ENCODE measurements at places on chromosomes 6 and 20.

DNA sequence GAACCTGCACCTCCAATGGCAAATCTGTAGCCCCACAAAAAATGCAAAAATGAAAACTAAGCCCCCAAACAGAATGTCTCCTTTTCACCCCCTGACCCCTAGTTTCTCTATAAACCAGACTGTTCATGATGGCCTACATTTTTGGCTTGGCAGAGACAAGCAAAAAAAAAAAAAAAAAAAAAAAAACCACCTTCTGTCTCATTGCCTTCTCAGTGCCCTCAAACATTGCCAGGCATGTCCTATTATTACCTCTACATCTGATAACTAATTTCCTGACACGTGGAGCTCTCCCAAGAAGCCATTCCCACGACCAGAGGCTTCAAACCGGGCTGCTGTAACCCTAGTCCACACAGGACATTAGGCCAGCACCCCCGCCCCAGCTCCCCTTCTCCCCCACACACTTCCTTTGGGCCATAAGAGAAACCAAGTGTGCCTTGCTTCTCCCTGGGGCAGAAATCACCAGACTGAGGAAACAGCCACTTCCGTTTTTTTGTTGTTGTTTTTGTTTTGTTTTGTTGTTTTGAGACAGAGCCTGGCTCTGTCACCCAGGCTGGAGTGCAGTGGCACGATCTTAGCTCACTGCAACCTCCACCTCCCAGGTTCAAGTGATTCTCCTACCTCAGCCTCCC is 65.4 kb downstream of the GPR6 start:
- DNase-seq = peak; percentile 73

- DNase-seq = no peak
These were observed 534.3 kb upstream of the NRSN1 start for GRCh38 chr6:23591761-23592160.

DNA sequence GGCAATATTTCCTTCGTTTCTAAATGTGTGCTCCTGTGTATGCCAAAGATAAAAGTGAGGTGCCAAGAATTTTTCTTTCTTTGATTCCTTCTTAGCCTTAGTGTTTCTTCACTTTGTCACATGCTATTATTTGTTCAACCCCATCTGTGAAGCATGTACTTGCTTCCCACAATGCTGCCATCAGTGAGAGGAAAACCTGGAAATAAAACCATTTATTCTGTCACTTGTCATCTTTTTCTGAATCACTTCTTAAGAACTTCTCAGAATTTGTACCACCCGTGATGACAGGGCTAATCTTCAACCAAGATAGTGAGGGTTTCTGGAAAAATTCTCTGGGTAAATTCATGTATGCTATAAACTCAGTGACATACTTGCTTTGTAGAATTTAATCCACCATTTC is 450.1 kb downstream of the COL12A1 start:
- no peak for DNase-seq

DNA sequence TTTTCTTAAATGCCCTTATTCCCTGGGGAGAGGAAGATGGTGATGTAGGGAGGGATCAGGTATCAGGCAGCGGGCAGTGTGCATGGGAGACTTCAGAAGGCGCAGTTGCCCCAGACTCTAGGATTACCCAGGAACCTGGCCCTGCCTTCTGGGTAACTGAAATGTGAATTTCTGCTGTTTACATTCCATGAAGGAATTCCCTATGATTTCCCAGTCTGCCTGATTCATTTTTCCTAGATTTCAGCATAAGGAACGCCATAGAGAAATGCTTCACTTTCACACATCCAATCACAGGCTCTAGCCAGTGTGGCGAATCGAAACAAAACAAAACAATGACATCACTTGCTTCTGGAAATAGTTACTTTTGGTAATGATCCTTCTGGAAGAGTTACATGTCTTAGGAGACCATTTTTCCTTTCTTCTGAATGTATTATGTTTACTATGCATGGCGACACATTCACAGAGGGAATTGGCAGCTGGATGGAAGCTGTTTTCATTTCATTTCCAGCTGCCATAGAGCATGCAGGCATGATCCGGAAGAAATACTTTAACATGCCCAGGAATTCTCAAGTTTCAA is 33.3 kb downstream of the LRP11 start:
- no peak for DNase-seq

GRCh38 chr6:134511984-134512683 is 194.2 kb upstream of the SGK1 start:
- DNase-seq = peak; percentile 49

DNA sequence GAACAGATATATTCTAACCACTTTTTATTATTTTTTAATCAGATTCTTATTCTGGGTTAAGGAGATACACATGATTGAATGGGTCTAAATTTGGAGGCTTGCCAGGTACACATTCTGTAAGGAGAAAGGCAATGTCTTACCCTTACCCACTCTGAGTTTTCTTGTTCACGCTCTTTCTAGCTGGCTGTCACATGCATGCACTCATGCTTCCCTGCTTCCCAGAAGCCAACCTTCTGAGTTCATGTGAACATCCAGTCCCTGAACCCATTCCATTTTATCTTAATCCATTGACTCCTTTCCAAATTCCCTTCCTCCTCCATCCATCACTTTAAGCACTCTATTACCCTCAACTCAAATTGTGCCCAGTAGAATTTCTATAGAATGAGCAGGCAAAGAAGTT is 17.5 kb upstream of the MOCS1 start:
- no peak for DNase-seq

GRCh38 chr6:152426276-152426675 is 210.9 kb downstream of the SYNE1 start:
- no peak for DNase-seq

- no peak for DNase-seq
These were observed 2.2 kb downstream of the C20orf204 start for GRCh38 chr20:64038224-64038564.

- no peak for DNase-seq
These were observed 245.3 kb upstream of the MAN1A1 start for GRCh38 chr6:119594907-119595306.

DNA sequence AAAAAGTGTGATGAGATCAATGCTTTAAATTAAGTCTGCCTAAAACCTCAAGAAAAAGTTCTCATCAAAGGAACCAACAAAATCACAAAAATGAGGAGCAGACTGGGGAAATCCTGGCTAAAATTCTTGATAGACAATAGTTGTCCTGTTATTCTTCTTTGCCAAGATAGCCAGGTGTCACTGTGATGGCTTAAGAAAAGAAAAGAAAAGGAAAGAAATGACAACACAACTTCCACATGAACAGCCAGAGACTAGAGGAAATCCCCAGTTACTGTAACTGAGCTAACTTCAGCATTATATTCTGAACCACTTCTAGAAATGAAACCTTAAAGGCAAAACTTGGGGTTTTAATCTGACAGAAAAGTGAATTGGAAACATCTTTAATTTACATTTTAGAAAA is 129.6 kb downstream of the CD24 start:
- no peak for DNase-seq

DNA sequence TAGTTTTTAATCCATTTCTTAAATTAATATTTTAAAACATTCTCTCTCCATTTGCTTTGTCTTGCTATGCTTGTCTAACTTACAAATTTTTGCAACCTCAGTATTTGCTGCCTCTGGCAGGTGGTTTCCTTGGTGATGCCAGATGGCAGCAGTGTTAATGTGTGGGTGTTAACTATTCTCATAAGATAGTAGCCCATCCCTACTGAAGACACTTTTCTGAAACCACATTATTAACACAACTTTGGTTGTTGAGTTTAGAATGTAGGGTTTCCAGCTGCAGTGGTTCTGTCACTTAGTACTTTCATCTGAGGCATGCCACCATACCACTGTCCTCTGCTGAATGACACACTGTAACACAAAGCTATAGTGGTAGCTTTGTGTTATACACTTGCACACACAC is 75.1 kb downstream of the MYO6 start:
- no peak for DNase-seq

- no peak for DNase-seq
These were observed 45.1 kb upstream of the DSP start for GRCh38 chr6:7496266-7496875.

DNA sequence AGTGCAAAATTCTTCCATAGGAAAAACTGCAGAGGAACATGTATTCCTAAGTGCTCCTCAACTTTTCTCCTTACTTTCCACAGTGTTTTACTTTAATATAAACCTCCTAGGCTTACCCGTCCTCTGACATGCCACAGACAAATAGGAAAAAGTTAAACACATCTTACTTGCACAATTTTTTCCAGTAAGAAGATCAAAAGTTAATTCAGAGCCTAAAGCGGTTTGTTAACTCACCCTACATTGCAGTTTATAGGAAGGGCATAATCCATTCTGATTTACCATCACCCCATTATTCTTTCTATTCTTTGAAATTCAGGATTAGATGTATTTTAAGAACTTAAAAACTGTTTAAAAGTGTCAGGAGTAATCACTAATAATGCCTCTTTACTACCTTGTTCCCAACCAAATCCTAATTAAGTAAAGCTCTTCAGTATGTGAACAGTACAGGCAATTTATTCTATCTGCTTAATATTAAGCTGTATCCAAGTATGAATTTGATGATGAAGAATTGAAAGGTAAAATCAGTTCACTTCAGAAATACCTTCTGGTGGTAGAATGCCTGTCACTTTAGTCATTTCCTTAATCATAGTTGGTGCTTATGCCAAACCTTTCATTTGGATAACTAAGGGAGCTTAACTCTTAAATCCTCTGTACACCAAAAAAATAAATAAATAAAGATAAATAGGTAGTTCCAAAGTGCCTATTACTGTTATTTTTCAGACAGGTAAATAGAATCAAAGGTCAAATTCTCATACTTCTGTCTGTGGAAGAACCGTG is 292.0 kb downstream of the ALDH8A1 start:
- DNase-seq = no peak

GRCh38 chr20:45416917-45417316 is 976 bp downstream of the PIGT start:
- DNase-seq = no peak

GRCh38 chr6:136315594-136315993 is 25.9 kb upstream of the BCLAF1 start:
- DNase-seq = no peak

- no peak for DNase-seq
These were observed 111.5 kb downstream of the TIAM2 start for GRCh38 chr6:155106456-155107115.

DNA sequence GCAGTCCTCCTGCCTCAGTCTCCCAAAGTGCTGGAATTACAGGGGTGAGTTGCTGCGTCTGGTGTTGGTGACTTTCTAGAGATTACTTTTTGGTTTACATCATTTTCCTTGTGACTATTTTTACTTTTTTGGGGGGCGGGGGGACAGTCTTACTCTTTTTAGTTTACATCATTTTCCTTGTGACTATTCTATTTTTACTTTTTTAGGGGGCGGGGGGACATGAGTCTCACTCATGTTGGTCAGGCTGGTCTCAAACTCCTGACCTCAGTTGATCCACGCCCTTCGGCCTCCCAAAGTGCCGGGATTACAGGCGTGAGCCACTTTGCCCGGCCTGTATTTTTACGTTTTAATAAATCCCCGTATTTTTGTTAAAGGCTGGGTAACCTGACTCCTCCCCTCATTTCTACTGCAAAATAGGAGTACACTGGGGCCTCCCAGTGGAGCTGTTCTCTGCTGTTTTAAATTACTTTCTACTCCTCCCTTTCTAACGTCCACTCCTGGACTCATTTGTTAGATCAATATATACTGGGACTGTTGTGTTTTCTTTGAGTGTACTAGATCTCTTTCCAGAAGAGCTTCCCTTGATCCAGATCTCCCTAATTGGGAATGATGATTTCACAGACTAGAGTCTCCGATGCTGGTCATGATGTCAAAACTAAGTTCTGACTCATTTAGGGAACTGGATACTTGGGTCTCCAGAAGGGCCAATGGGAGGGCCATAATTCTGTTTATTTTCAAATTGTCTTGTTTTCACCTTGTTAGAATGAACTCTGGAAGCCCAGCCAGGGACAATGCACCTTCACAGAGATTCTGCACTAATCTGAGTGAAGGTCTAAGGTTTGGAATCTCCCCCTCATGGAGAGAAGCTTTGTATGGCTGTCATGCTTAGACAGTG is 9.2 kb downstream of the HSPA1B start:
- DNase-seq = peak; percentile 69

GRCh38 chr20:46636514-46636913 is 14.7 kb downstream of the SLC13A3 start:
- DNase-seq = no peak

DNA sequence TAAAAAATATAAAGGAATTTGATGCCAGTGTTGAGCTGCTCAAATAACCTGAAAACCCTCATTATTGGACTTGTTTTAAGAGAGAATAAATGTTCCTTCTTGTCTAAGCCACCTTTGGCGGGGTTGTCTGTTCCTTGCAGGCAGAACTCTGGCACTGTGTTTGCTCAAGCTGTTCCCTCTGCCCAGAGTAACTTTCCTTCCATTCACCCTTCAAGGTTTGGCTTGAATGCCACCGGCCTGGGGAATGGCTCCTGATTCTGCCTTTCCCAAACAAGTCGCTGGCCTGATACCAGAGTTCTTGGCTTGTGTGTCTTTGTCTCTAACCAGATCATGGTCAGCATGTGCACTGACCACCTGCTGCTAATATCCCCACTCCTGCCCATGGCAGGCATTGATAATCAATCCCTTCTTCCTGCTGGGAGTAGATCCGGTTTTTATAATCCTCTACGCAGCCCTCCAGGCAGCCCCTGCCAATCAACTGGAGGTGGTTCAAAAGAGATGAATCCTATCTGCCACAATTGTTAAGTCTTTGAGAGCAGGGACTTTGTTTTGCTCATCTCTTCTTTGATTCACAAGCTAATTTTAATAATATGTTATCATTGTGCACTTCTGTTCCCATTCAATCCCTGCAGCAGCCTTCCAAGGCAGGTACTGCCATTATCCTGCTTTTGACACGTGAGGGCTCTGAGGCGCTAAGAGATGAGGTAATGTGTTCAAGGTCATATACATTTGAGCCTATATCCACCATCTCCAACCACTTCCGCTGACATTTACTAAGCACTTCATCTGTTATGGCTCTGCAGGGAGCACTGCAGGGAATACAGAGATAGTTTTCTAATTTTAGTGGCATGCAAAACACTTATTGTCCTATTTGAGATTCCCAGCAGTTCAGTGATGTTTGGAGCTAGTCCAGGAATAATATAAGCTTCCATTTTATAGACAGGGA is 3.1 kb upstream of the CCM2L start:
- DNase-seq = no peak

- no peak for DNase-seq
These were observed 93.7 kb upstream of the QKI start for GRCh38 chr6:163320804-163321203.

DNA sequence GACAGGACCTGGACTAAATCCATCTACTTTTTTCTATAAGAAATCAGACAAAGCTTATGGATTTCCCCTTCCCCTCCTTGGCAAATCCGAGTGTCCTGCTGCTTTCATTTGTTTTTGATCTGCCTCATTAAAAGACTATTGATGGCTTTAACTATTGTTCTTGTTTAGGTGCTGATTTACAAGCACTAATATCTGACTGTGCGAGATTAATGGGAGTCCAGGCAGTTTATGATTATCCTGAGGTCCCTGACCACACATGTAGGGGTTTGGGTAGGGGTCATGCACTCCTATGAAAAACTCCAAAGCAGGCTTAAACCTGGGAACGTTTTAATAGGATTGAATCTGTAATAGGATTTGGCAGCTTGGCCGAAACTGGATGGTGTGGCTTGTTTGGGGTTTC is 317.5 kb upstream of the POU3F2 start:
- DNase-seq = no peak
